ENCODE measurements at places on chromosomes 6 and 20. TPM values are rescaled to one million over a fixed set of nuclear protein-coding genes. Genes with fewer than 3 reads are reported as not detected.

Gene C20orf141
- not detected for polyA plus RNA-seq

Gene DDO
- polyA plus RNA-seq, result 8.1 TPM

Gene TCP11
- 0.03 TPM for polyA plus RNA-seq

GRCh38 chr6:122810189-122810588, 21.1 kb downstream of the SMPDL3A start:
- no peak for DNase-seq

Measured in small intestine (tissue), 16 donors.